NCI-H1092 (cell line): ENCODE measurements at places on chromosomes 3 and 15.

GRCh38 chr3:187999821-188000220, 154.1 kb upstream of the LPP start:
- no peak for DNase-seq

GRCh38 chr3:45059132-45059531, 33.0 kb downstream of the CLEC3B start:
- DNase-seq: no peak

GRCh38 chr3:4163011-4163410, 140.2 kb upstream of the SETMAR start:
- no peak for DNase-seq

DNA sequence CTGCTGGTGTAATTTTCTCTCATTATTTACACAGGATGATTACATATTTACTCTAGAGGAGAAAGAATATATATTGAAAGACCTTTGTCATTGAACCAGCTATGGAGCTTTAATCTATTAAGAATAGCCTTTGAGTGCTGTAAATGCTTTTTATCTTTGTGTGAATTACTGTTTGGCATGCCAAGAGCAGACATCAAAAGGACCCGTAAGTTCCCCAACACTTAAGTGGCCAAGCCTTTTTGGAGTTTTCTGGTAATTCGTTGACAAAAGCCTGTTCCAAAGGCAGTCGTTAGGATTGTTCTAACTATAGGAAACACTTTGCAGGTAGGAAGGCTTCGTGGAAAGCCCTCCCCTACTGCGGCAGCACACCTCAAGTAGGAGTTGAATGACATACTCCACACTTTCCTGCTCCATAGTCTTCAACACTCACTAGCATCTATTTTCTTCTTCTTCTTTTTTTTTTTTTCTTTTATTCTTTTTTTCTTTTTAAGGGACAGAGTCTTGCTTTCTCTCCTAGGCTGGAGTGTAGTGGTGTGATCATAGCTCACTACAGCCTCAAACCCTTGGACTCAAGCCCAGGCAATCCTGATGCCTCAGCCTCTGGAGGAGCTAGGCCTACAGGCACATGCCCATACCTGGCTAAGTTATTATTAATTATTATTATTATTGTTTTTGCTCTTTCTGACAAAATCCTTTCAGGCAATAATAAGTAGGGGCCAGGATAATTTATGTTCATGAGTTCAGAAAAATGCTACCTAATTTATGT, 98.6 kb downstream of the SUCNR1 start:
- DNase-seq: no peak

DNA sequence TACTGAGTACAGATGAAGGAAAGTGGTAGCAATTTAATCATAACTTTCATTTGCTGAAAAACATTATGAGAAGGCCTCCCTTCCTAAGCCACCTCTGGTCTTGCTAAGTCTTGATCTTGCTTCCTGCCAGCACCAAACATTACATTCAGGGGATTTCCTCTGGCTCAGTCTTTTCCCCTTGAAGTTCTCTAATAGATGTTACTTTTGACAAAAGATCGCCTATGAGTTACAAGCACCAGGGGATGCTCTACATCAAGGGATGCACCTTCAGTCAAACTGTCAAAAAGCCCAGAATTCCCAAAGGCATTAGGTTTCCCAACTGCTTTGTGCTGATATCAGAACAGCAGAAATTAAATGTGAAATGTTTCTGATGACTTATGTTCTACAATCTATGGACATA, 47.3 kb downstream of the AQP9 start:
- DNase-seq: no peak

GRCh38 chr3:14946236-14946635, 1.1 kb upstream of the NR2C2 start:
- DNase-seq: no peak

DNA sequence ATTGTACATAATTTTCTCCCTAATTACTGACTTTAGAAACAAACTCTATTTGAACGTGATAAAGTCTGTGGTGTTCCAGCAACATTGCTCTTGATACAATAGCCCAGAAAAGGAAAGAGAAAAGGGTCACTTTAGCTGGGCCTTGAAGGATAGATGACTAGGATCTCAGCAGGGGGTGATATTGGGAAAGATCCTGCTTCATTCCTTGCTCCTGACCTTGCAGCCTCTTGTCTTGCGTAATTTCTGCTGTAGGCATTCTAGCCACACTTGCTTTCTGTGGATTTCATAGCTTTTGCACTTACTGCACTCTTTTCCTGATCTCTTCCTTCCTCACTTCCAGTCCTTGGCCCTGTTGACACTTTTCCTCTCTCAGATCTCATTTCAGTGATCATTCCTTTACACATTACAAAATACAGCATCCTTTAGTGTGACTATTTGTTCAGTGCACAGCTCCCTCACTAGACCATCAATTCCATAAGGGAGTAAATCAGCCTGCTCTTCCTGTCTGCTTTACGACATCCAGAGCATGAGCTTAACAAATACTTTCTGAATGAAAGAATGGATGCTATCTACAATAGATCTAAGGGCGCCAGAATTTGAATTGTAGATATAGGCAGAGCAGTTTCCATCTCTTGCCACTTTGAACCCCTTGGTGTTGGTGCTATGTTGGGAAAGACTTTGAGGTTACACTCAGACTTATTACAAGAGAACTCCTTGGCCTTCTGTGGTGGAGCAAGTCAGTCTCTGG, 559.6 kb upstream of the MDFIC2 start:
- DNase-seq: no peak

DNA sequence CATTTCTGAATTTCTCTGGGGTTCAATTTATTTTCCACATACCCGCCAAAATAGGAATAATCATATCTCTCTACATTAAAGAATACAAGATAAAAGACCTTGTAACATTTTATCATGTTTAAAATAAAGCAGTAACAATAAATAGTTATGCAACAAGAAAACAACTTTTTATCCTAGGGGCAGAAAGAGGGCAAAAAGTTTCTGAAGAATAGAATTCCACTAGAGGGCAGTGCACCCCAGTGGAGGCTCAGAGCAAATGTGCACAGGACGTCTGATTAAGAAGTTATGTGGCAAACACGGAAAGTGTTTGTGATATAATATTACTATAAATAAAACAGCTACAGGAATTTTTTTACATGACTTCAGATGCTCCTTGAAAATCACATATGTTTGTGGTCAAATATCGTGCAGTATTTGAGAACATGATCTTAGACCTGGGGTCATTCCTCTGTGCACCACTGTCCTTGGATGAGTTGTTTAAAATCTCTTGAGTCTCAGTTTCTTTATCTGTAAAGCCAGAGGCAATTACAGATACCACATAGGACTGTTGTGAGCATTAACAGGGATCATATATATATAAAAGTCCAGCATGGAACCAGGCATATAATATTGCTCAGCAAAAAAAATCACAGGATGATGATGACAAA, 13.2 kb upstream of the PIK3R4 start:
- peak; percentile 45 for DNase-seq

GRCh38 chr3:185630182-185630622, 44.1 kb downstream of the SENP2 start:
- DNase-seq: no peak

GRCh38 chr3:180923561-180923960, 11.1 kb downstream of the FXR1 start:
- no peak for DNase-seq

GRCh38 chr3:7962301-7962700, 539.3 kb upstream of the LMCD1 start:
- DNase-seq: no peak

DNA sequence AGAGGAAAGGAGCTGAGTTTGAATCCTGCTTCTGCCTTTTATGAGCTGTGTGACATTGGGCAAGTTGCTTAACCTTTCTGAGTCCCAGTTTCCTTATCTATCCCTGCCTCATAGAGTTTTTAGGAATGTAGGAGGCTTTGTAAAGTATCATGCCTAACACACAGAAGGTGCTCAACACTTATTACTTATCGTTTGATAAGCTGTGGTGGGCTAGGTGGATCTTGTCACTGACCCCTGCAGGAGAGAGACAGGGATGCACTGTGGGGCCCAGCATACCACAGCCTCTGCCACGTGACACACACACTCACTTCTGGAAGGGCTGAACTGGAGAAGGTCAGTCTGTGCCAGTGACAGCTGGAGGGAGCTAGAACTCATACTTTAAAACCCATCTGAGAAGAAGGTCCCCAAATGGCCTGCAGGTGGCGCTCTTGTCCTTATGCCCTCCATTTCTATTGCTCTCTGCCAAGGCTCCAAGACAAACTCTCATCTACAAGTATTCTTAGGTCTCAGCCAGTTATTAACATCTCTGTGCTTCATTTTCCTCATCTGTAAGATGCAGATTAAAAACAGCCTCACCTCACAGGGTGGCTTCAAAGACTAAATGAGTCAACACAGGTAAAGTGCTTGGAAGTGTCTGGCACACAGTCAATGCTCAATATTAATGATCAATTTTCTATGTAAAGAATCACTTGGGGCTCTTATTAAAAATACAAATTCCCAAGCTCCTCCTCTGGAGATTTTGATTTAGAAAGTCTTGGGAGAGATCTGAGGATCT, 57.5 kb upstream of the HACD2 start:
- peak; percentile 36 for DNase-seq
